Lung (tissue), 17 donors: ENCODE measurements at places on chromosomes 5 and 9. TPM values are rescaled to one million over a fixed set of nuclear protein-coding genes. Genes with fewer than 3 reads are reported as not detected.

GRCh38 chr9:34956648-34957047 lies 1.4 kb upstream of the PHF24 start:
- no peak overlapping the region for H3K27ac ChIP-seq
- H3K27me3 ChIP-seq: peaks cover 39% of the 10 kb centered on the region
- H3K4me1 ChIP-seq: peaks cover 3% of the 10 kb centered on the region
- DNase-seq: no peak

- peaks cover 12% of the 10 kb centered on the region for H3K4me1 ChIP-seq
- peaks cover 23% of the 10 kb centered on the region for H3K27me3 ChIP-seq
- no peak overlapping the region for H3K4me3 ChIP-seq
- no peak overlapping the region for H3K27ac ChIP-seq
- no peaks in the 10 kb centered on the region for H3K36me3 ChIP-seq
Observed at GRCh38 chr5:1444361-1445189, 665 bp downstream of the SLC6A3 start.

- H3K4me3 ChIP-seq: no peak overlapping the region
- no peak overlapping the region for H3K27ac ChIP-seq
- H3K36me3 ChIP-seq: no peaks in the 10 kb centered on the region
- DNase-seq: no peak
Observed at GRCh38 chr5:128546658-128547281, 8.7 kb upstream of the FBN2 start.

- no peaks in the 10 kb centered on the region for H3K36me3 ChIP-seq
- H3K27me3 ChIP-seq: peaks cover 25% of the 10 kb centered on the region
- peaks cover 5% of the 10 kb centered on the region for H3K4me1 ChIP-seq
- DNase-seq: no peak
- no peak overlapping the region for H3K4me3 ChIP-seq
Observed at GRCh38 chr5:176664886-176665285, 17.6 kb downstream of the TSPAN17 start.

- peak; percentile 45 for DNase-seq
- H3K4me1 ChIP-seq: peaks cover 14% of the 10 kb centered on the region
- H3K4me3 ChIP-seq: no peak within 1 kb of the TSS
- H3K36me3 ChIP-seq: no peaks in the 10 kb centered on the region
- no peaks in the 10 kb centered on the region for H3K27me3 ChIP-seq
Observed at GRCh38 chr9:110668570-110669167, at the start of gene MUSK. Gene MUSK, plus strand, starts transcription at chr9:110668791. Its CDS starts 114 bp downstream, at chr9:110668905.

DNA sequence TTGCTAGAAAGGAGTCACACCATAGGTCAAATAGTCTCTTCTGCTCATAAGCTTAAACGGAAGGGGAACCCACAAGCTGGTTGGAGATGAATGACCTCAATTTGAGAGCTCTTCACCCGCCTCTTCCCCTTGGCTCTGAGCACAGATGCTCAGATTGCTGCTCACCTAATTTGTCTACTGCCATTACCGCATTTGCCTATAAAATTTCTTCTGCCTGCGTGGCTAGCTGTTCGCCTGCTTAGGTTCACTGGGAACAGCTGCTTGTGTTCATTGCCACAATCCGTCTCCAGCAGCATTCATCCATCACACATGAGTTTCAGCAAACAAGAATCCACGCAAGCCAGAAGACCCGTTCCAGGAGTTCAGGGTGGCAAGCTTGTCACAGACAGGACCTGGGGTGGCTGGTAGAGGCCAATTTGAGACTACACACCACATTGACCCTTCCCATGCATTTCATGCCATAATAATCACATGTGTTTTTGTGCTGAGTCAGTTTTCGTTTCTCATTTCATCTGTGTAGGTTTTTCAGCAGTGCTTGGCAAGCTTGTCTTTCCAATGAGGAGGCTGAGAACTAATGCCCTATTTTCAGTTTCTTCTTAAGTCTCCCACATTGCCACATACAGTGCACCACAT lies 50.2 kb upstream of the DNAH5 start:
- H3K4me1 ChIP-seq: peaks cover 6% of the 10 kb centered on the region
- peak; percentile 90 for DNase-seq
- H3K27ac ChIP-seq: no peak overlapping the region
- H3K36me3 ChIP-seq: no peaks in the 10 kb centered on the region
- H3K27me3 ChIP-seq: no peaks in the 10 kb centered on the region
- no peak overlapping the region for H3K4me3 ChIP-seq

GRCh38 chr9:76221423-76221822 lies 172.8 kb downstream of the RFK start:
- no peak overlapping the region for H3K27ac ChIP-seq
- no peaks in the 10 kb centered on the region for H3K36me3 ChIP-seq
- peak; percentile 27 for DNase-seq
- no peak overlapping the region for H3K4me3 ChIP-seq
- H3K4me1 ChIP-seq: no peaks in the 10 kb centered on the region
- H3K27me3 ChIP-seq: no peaks in the 10 kb centered on the region

GRCh38 chr5:166436872-166437271 lies 1854.6 kb upstream of the WWC1 start:
- no peak overlapping the region for H3K27ac ChIP-seq
- no peaks in the 10 kb centered on the region for H3K36me3 ChIP-seq
- H3K4me3 ChIP-seq: no peak overlapping the region
- no peaks in the 10 kb centered on the region for H3K4me1 ChIP-seq
- DNase-seq: no peak

- H3K27ac ChIP-seq: peak overlapping the region; percentile 66
- no peaks in the 10 kb centered on the region for H3K27me3 ChIP-seq
- no peak overlapping the region for H3K4me3 ChIP-seq
- H3K4me1 ChIP-seq: peaks cover 8% of the 10 kb centered on the region
Observed at GRCh38 chr9:35660966-35661415, 2.9 kb downstream of the CCDC107 start.

- no peak overlapping the region for H3K27ac ChIP-seq
- no peaks in the 10 kb centered on the region for H3K36me3 ChIP-seq
- DNase-seq: no peak
- no peaks in the 10 kb centered on the region for H3K27me3 ChIP-seq
- no peak overlapping the region for H3K4me3 ChIP-seq
Observed at GRCh38 chr5:82601077-82601476, 322.9 kb upstream of the RPS23 start.

GRCh38 chr9:87812375-87813118 lies 70.1 kb upstream of the SPATA31E1 start:
- peaks cover 4% of the 10 kb centered on the region for H3K4me1 ChIP-seq
- H3K4me3 ChIP-seq: no peak overlapping the region
- DNase-seq: peak; percentile 33
- H3K36me3 ChIP-seq: no peaks in the 10 kb centered on the region
- no peak overlapping the region for H3K27ac ChIP-seq

- peak overlapping the region; percentile 90 for H3K4me3 ChIP-seq
- H3K4me1 ChIP-seq: peaks cover 3% of the 10 kb centered on the region
- no peak overlapping the region for H3K27ac ChIP-seq
- H3K27me3 ChIP-seq: no peaks in the 10 kb centered on the region
- DNase-seq: no peak
Observed at GRCh38 chr9:129803676-129804060, 684 bp downstream of the TOR1B start.

- no peaks in the 10 kb centered on the region for H3K4me1 ChIP-seq
- H3K27ac ChIP-seq: no peak overlapping the region
- no peak overlapping the region for H3K4me3 ChIP-seq
- H3K27me3 ChIP-seq: no peaks in the 10 kb centered on the region
Observed at GRCh38 chr5:5755888-5756287, 333.4 kb downstream of the ICE1 start.

DNA sequence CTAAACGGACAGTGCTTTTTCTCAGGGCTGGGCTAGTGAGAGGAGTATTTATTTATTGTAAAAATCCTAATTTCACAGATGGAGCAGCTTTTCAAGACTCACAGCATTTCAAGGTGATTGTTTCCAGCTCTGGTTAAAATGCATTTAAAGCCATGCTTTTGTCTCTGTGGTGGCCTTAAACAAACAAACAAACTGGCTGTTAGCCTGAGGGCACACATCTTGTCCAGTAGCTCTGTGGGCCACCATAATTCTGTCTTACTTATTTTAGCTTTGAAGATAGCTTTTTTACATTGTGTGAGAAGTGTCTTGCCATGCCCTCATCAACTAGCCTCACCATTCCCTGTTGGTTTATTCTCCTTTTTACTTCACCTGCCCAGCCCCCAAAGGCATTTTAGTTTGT lies 218.2 kb downstream of the PSAT1 start:
- no peak overlapping the region for H3K27ac ChIP-seq
- no peaks in the 10 kb centered on the region for H3K27me3 ChIP-seq
- no peaks in the 10 kb centered on the region for H3K36me3 ChIP-seq
- DNase-seq: no peak
- no peaks in the 10 kb centered on the region for H3K4me1 ChIP-seq

GRCh38 chr5:6615034-6615815 lies 17.6 kb downstream of the NSUN2 start:
- H3K27ac ChIP-seq: no peak overlapping the region
- H3K4me3 ChIP-seq: no peak overlapping the region
- no peaks in the 10 kb centered on the region for H3K4me1 ChIP-seq
- DNase-seq: no peak
- H3K27me3 ChIP-seq: no peaks in the 10 kb centered on the region

DNA sequence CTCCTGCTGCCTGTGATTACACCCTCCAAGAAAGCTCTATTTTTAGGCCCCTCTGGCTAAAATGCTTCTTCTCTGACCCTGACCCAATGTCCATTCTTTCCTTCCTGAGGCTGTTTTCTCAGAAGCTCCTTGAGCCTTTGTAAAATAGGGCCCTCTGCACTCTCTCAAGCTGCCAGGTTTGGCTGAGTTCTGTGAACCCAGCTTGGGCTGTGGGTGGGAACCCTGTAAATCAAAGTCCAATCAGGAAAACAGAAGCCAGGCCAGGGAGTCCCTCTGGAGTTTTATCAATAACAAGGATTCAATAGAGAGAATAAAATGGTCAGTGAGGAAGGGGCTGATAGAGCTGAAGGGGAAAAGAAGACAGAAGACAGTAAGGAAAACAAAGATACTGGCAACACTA lies 43.7 kb upstream of the ERCC6L2 start:
- H3K27ac ChIP-seq: no peak overlapping the region
- no peaks in the 10 kb centered on the region for H3K27me3 ChIP-seq
- H3K36me3 ChIP-seq: no peaks in the 10 kb centered on the region
- no peak overlapping the region for H3K4me3 ChIP-seq
- no peak for DNase-seq

- peak; percentile 43 for DNase-seq
- peak overlapping the region; percentile 43 for H3K4me3 ChIP-seq
- no peaks in the 10 kb centered on the region for H3K27me3 ChIP-seq
Observed at GRCh38 chr5:141477815-141478214, 2.0 kb downstream of the PCDHGC3 start.

- peak overlapping the region; percentile 82 for H3K4me3 ChIP-seq
- peaks cover 11% of the 10 kb centered on the region for H3K4me1 ChIP-seq
- H3K27ac ChIP-seq: no peak overlapping the region
- peaks cover 19% of the 10 kb centered on the region for H3K36me3 ChIP-seq
- DNase-seq: no peak
Observed at GRCh38 chr5:177302354-177303110, 987 bp downstream of the RAB24 start.

- no peak overlapping the region for H3K4me3 ChIP-seq
- peaks cover 4% of the 10 kb centered on the region for H3K36me3 ChIP-seq
- peak; percentile 28 for DNase-seq
- H3K27me3 ChIP-seq: no peaks in the 10 kb centered on the region
- no peak overlapping the region for H3K27ac ChIP-seq
- H3K4me1 ChIP-seq: no peaks in the 10 kb centered on the region
Observed at GRCh38 chr9:75937521-75938258, 47.2 kb downstream of the PCSK5 start.

DNA sequence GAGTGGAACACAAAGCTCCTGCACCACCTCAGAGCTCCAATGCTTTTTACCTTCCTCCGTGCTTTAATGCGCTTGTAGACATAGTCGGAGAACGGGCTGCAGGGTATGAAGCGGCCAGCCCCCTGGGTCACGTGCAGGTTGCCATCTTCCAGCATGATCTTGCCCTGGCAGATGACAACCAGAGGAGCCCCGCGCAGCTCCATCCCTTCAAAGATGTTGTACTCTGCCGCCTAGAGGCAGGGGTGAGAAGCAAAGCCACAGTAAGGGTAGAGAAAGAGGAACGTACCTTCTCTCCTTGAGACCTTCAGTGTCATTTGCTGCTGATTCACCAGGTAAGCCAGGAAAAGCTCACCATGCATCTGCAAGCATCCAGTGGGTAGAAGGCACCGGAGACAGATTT lies 112.3 kb downstream of the DPYSL3 start:
- no peak for DNase-seq
- no peak overlapping the region for H3K27ac ChIP-seq
- H3K27me3 ChIP-seq: no peaks in the 10 kb centered on the region
- H3K4me1 ChIP-seq: no peaks in the 10 kb centered on the region

GRCh38 chr9:72462340-72462739 lies 59.1 kb upstream of the TMC1 start:
- H3K36me3 ChIP-seq: no peaks in the 10 kb centered on the region
- no peak overlapping the region for H3K27ac ChIP-seq
- no peak for DNase-seq
- H3K4me3 ChIP-seq: no peak overlapping the region
- H3K27me3 ChIP-seq: no peaks in the 10 kb centered on the region

- DNase-seq: no peak
- H3K4me1 ChIP-seq: no peaks in the 10 kb centered on the region
- H3K27me3 ChIP-seq: peaks cover 95% of the 10 kb centered on the region
- no peak overlapping the region for H3K27ac ChIP-seq
- no peaks in the 10 kb centered on the region for H3K36me3 ChIP-seq
Observed at GRCh38 chr9:93945400-93946337, 9.5 kb downstream of the BARX1 start.

- H3K27me3 ChIP-seq: no peaks in the 10 kb centered on the region
- no peak overlapping the region for H3K4me3 ChIP-seq
- no peaks in the 10 kb centered on the region for H3K4me1 ChIP-seq
- no peak overlapping the region for H3K27ac ChIP-seq
- peak; percentile 13 for DNase-seq
Observed at GRCh38 chr9:9102295-9102694, 1302.7 kb upstream of the DMAC1 start.

DNA sequence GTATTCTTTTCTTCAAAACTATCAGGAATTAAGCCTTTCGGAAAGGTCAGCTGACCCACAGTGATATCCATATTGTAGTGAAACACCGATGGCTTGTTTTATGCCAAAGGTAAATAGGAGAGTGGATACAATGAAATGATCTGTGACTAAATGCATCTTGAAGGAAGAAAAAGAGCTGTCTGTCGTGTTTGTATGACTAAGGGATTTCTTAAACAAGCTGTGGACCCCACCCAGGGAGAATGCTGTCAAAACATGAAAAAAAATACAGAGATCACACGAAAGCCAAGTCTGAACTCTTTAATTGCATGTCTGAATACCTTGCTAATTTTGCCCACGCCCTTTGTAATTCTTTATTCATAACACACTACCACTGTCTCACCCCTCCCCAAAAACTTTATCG lies 286.4 kb upstream of the WWC1 start:
- H3K4me1 ChIP-seq: no peaks in the 10 kb centered on the region
- DNase-seq: no peak
- peaks cover 4% of the 10 kb centered on the region for H3K27me3 ChIP-seq
- H3K36me3 ChIP-seq: no peaks in the 10 kb centered on the region

Gene FGF10
- 37.3 TPM for total RNA-seq

Gene AK8
- 10.6 TPM for total RNA-seq

Gene PCDHB3
- 7.8 TPM for total RNA-seq

Gene EPB41L4B
- 13.9 TPM for total RNA-seq

Gene LIX1
- total RNA-seq: not detected

Gene PCA3
- not detected for total RNA-seq

Gene IL17B
- total RNA-seq: 1.3 TPM

Gene AK3
- total RNA-seq: 62.7 TPM

Gene FYB1
- total RNA-seq: 33.9 TPM

Gene PCDHGA4
- total RNA-seq: 7.0 TPM
